AG04450 (cell line): ENCODE measurements at places on chromosomes 12 and 14.

DNA sequence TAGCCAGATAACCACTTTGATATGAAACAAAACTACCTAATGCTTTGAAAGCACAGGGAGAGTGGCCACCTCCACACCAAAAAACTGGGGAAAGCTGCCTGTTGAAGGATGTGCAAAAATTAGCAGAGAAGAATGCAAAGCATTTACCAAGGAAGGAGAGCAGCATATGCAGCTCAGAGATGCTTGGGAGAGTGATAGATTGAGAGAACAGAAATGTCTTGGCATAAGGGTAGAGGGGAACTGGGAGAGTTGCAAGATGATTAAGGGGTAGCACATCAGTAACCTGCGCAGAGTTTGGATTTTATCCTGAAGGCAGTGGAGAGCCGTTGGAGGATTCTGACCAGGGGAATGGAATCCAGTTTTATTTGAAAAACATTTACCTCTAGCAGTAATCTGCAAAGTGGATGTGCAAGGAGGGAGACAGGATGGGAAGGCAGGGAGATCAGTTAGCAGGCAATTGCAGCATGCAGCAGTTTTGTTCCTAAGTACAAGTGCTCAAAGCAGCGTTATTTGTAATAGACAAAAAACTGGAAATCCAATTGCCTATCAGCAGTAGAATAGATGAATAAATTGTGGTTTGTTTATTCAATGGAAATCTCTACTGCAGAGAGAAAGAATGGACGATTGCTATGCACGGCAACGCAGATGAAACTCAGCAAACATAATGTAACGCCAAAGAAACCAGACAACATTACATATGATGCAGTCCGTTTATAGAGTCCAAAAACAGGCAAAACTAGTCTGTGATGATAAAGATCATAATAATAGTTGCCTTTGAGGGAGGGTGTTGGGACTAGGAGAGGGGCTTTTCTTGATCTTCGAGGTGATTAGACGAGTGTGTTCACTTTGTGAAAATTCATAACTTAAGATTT, 81.5 kb downstream of the BHLHE41 start:
- no peak for DNase-seq

DNA sequence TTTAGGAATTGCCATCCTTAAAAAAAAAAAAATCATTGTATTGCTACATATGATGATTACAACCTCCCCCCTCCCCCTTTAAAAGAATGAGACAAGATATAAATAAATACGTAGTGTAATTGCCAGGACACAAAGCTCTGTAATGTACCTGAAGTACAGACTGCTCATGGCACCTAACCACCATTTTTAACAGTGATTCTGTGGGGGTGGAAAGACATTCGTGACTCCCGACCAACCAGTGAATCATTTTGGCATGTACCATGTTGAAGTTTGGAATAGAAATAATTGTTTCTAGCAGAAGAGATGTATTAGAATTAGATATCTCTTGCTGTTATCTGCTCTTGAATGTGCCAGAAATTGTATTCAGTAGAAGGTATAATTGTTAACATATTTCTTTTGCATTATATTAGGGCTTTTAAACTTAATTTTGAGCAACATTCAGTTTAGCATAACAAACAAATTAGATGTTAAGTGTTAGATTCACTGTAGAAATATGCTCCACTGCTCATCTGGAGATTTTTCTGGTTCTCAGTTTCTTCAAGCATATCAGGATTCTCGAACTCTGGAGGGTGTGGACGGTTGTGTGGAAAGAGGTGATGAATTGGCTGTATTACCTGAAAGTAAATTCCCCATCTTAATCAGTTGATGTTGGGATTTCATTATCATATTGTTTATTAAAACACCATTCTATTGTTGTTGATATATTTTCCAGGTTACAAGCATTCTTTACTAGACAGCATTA, 31.1 kb downstream of the FRS2 start:
- no peak for DNase-seq

- no peak for DNase-seq
Observed at GRCh38 chr14:42421377-42422078, 814.9 kb downstream of the LRFN5 start.

DNA sequence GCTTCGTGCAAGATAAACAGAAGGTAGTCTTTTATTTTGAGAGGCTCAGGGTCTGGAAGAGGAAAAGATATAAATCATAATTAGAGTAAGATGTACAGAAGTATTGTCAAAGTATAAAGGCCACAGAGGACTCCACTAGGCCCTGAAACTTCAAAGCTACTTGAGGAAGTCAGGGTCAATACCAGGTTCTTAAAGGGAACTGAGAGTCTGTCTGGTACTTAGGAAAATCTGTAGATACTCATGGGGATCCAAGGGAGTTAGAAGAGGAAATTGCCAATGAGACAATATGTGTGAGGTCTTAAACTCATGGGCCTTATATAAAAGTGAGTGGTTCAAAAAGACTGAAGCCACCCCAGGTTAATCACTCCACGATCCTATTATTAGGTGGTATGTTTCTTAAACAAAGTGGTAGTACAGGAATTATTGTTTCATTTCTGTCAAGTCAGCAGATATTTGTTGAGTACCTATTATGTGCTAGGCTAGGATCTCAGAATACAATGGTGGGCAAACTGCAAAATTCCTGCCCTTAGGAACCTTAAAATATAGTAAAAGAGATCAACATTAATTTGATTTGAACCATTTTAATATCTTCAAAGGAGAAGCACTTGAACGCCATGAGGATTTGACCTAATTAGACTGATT, 314.6 kb downstream of the ADAMTS20 start:
- DNase-seq: no peak

GRCh38 chr12:91419809-91420208, 237.2 kb upstream of the DCN start:
- DNase-seq: no peak

- DNase-seq: no peak
Observed at GRCh38 chr12:3718100-3718499, 34.8 kb downstream of the CRACR2A start.

- no peak for DNase-seq
Observed at GRCh38 chr12:75437564-75437963, 43.0 kb upstream of the GLIPR1 start.

GRCh38 chr12:65882486-65882885, 58.2 kb downstream of the HMGA2 start:
- no peak for DNase-seq

- no peak for DNase-seq
Observed at GRCh38 chr12:25996677-25997076, 38.2 kb downstream of the RASSF8 start.

GRCh38 chr12:127984386-127985055, 282.4 kb upstream of the TMEM132C start:
- DNase-seq: no peak

- DNase-seq: no peak
Observed at GRCh38 chr14:102916347-102917055, 6.0 kb upstream of the AMN start.

GRCh38 chr12:124477107-124477915, 90.1 kb downstream of the NCOR2 start:
- DNase-seq: no peak

DNA sequence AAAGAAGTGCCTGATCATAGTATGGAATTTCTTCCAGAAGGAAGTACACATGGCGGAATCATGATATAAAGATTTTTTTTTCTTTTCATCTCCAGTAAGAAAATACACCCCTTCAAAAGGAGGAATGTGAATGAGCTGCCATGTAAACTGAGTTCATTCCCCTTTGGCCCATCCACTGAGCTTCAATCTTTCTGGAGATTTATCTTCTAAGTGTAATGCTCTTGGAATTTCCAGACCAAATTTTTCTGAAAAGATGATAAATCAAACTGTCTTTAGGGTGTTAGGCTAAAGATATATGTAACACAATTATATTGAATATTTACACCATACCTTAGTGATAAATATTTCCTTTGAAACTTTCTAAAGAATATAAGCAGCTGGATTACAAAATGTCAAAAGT, 5.2 kb downstream of the DCN start:
- no peak for DNase-seq

DNA sequence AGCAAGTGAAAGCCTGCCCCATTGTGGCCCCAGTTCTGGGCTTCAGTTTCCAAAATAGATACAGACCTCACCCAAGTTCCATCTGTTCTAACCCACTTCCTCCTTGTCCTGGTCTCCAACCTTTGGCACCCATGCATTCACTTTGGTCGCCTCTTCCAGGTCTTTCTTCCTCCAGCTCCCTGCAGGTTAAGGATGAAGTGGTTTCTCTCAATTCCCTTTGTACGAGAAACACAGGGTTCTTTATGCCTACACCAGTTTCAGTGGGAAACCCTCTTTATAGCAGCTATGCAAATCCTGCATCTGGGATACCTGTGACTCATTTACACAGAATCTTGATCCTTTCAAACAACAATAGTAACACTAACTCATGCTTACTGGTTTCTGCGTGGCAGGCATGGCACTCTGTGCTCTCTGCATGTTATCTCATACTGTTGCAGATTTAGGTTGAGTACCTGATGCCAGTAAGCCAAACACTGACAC, 110.6 kb upstream of the AMIGO2 start:
- peak; percentile 26 for DNase-seq

- no peak for DNase-seq
Observed at GRCh38 chr12:126843915-126844669, 1422.9 kb upstream of the TMEM132C start.

GRCh38 chr14:26478967-26479366, 118.9 kb downstream of the NOVA1 start:
- DNase-seq: no peak

GRCh38 chr12:32178341-32179010, 71.8 kb downstream of the BICD1 start:
- DNase-seq: no peak

- no peak for DNase-seq
Observed at GRCh38 chr12:12645485-12645884, 33.8 kb downstream of the CREBL2 start.

DNA sequence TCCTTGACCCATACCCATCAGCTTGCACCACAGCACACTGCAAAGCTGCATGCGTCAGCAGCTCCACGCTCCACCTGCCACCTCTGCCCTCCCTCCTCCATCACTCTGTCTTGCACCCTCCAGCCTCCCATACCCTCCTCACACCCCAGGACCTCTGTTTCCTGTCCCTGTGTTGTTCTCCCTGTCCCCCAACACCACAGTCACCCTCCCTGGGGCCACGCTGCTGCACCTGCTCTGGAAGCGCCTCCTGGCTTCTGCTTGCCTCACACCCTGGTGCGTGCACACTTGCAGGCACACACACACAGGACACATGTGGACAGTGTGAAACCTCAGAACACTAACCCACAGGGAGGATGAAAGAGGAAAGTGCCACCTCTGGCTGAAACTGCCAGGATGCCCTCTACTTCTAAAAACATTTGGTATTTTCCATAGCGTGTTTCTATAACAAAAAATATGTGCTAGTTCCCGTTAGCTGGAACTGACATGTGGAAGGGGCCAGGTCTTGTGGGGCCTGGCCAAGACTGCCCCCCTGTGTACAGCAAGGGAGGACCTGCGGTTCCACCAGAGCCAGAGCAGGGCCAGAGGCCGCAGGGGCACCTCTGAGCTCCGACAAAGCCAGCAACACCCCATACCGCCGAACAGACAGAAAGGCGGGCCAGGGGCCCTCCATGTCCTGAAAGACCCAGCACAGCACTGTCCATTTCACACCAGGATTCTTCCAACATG, 10.0 kb downstream of the BRF1 start:
- DNase-seq: no peak

DNA sequence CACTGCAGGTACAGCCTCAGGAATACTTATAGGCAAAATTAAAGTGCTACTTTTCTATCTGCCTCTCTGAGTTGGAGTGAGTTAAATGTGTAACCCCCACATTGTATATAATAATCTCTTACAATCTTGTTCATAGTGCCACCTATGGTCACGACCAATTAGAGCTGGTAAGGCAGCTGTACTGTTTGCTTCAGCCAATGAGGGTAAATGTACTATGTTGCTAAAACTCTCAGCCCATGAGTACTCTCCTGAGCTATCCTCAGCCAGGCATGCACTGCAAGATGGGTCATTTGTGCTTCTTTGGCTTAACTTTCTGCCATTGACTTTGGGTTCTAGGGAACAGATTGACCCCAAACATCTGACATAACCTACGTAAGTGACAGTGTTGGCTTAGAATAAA, 15.0 kb upstream of the MDM2 start:
- DNase-seq: no peak

GRCh38 chr12:125222876-125223275, 157.6 kb downstream of the AACS start:
- DNase-seq: no peak

DNA sequence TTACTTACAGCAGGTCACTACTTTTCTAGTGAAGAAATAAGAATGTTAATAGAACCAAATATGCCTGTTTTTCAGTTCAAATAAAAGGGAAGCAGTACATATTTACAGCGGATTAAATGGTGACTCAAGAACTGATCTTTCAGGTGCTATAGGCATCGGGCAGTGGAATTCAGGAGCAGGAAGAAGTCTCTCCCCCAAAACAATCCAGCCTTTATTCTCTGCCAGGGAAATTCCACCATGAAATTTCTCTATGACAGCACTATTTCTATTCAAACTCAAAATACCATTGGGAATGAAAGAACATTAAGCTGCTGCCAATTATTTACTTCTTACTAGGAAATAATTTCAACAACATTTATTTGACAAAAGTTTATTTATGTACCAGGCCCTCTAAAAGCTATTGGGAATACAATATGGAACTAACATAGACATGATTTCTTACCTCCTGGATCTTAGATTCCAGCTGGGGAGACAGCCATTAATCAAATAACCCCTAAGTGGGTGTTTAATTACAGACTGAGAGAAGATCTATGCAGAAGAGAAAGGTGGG, 60.3 kb upstream of the KRR1 start:
- no peak for DNase-seq

DNA sequence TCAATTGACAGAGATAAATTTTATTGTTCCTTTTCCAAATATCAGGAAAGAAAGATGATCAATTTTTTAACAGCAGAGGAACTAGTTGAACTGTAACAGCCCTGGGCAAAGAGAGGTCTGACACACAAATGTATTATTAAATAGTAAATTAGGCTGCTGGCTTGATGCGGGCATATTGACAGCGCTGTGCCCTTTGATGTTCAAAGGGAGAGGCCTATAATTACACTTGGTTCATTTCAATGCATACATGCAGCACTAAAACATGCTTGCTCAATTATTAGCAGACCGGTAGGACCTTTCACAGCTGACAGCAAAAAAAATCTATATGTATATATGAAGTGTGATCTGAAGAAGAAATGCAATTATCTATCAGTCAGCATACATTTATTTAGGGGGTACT, 219.8 kb downstream of the SLC2A13 start:
- no peak for DNase-seq

- DNase-seq: no peak
Observed at GRCh38 chr12:110312581-110313360, 31.7 kb downstream of the ATP2A2 start.

DNA sequence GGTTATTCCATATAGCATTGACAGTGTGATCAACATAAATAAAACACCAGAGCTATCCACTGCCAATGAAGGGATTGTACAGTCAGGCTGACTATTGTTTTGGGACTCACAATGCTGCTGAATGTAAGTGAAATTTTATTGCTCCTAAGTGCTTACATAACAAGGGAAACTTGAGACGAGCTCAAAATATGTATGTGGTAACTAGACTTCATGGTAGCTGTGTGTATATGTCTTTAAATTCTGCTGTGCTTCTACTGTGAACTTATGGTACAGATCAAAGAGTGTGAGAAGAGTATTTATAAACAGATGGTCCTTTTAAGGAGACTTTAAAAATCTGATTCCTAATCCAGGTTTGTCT, 6.9 kb downstream of the FLRT2 start:
- no peak for DNase-seq
